ENCODE measurements at places on chromosomes 13 and 19.

DNA sequence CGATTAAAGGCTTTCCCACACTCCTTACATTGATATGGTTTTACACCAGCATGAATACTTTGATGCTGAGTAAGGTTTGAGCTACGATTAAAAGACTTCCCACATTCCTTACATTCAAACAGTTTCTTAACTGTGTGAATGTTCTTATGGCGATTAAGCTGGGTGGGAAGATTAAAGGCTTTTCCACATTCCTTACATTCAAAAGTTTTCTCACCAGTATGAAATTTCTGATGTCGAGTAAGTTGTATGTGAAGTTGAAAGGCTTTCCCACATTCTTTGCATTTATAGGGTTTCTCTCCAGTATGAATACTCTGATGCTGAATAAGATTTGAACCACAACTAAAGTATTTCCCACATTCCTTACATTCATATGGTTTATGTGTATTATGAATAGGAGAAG lies 20.0 kb downstream of the ZNF780B start:
- DNase-seq, result no peak

- DNase-seq, result no peak
Measured at GRCh38 chr19:18253716-18254115, 20.5 kb downstream of the IQCN start.

- DNase-seq, result no peak
Measured at GRCh38 chr13:44307255-44307654, 66.4 kb upstream of the SERP2 start.

DNA sequence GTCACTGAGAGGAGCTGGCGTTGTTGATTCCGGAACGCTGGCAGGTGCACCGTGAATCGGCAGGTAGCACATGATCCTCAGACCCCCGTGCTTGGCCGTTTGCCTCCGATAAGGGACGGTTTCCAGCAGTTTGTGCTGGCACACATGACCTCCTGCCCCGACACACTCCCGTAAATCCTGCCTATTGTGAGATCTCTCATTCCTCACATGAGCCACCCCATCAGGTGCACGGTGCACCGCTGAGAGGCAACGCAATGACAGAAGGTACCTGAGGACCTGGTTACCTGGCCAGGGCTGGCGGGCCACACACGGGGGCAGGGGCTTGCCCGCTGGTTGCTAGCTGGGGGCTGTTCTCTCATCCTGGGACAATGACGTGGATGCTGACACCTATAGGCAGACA lies 2.1 kb upstream of the ADPRHL1 start:
- no peak for DNase-seq

DNA sequence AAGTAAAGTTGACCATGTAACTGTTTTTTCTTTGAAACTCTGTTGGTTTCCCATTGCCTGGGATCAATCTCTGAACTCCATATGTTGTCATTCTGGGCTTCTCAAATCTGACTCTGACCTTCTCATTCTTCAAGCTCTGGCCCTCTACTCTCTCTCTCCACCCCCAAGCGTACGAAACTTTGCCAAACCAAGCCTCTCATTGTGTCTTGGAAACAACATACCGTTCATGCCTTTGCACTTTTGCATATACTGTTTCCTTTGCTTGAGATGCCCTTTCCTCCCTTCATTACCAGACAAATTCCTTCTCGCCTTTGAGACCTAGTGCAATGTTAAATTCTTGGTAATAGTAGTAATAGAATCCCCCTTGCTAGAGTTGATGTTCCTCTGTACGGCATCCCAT lies 113.7 kb downstream of the OLFM4 start:
- no peak for DNase-seq

DNA sequence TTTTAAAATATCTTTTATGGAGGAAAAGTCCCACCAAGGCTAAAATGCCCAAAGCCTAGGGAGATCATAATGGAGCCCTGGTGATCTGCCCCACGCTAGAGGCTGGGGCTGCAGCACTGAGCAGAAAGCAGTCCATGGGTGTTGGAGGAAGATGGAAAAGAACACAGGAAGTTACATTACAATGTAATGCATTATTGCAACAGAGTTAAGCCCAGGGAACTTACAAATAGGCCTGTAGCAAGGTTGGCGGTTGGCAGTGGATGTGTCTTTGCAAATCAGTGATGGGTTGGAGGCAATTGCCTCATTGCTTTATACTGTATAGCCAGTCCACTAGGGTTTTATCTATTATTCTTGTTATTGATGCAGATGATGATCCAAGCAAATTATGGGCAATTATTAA lies 399.9 kb downstream of the NDFIP2 start:
- DNase-seq, result no peak

Data from cerebellar nuclear complex (tissue), 1 donor.